T-helper 17 cell (primary cell): ENCODE measurements at places on chromosomes 5 and 9.

DNA sequence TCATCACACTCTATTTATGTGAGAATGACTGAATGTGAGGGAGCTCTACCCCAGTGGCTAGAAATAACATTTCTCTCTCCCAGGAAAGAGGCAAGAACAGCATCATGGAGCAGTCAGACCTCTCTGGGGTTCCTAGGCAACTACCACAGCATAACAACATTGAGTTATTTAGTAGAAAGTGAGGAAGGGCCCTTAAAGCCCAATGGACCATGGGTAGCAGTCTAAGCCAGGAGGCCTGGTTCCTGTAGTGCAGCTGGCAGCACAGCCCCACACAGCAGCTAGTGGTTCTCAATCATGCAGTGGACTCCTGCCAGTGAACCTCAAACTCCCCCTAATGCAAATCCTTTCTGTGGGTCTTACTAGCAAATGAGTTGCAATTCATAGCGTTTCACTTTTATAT is 55.3 kb downstream of the SPEF2 start:
- no peak for DNase-seq

- no peak for DNase-seq
Observed at GRCh38 chr5:5140479-5141338, 579 bp downstream of the ADAMTS16 start.

GRCh38 chr5:119435436-119436132 is 16.7 kb upstream of the HSD17B4 start:
- peak; percentile 44 for DNase-seq

GRCh38 chr9:138009016-138009802 is 131.6 kb downstream of the CACNA1B start:
- no peak for DNase-seq

- no peak for DNase-seq
Observed at GRCh38 chr5:174409070-174409469, 315.3 kb upstream of the MSX2 start.

- no peak for DNase-seq
Observed at GRCh38 chr5:95864944-95865504, 42.5 kb upstream of the GLRX start.

GRCh38 chr5:167912941-167913665 is 378.3 kb upstream of the WWC1 start:
- DNase-seq = no peak

DNA sequence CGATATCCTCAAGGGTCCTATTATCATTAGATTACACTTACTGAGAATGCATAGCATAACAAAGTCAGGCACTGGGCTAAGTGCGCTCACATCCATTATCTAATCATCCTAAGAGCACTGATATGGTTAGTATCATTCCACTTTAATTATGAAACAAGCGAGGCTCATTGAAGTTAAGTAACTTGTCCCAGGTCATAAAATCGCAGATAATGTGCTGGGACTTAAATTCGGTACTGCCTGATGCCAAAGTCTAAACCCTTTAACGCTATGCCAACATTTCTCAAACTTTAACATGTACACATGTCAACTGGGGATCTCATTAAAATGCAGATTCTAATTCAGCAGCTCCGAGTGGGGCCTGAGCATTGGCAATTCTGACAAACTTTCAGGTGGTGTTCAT is 204.7 kb downstream of the PTTG1 start:
- DNase-seq = no peak

DNA sequence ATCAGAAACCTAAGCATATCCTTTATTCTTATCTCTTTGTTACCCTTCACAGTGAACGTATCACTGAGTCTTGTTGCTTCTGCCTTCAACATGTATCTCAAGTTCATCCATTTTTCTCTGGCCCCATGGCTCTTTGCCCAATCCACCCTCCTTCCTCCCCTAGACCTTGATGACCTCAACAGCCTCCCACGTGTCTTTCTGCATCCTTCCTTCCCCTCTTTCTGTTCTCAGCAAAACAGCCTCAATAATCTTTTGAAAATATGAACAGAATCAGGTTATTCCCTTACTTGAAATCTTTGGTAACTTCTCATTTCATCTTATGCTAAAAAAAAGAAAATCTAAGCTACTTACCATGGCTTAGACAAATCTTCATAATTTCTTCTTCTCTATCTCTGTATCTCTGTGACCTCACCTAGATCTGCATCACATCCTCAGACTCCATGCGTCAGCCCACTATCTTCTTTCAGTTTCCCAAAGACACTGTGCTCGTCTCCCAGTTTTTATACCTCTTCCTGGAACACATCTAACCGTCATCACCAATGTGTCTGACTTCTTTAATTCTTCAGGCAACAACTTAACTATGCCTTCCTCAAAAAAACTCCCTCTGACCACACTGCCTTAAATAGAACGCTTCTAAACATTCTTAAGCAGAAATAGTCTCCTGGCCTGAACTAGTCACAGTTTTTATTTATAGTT is 208.0 kb downstream of the PARP8 start:
- no peak for DNase-seq

DNA sequence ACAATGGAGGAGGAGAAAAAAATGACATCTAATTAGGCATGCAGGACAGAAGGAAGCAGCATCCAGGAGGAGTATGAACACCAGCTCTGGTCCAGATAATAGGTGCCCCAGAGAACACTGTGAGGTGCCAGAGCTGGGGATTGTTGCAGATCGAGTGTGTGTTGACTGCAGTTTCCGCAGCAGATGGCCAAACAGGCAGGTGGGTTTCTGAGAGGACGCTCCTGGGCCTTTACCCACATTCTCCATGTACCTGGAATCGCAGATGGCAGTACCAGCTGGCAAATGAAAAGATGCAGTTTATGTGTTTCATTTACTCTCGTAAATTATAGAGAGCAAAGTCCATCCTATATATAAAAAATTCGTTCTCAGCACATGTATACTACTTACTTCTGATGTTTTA is 182.2 kb upstream of the ISL1 start:
- no peak for DNase-seq

DNA sequence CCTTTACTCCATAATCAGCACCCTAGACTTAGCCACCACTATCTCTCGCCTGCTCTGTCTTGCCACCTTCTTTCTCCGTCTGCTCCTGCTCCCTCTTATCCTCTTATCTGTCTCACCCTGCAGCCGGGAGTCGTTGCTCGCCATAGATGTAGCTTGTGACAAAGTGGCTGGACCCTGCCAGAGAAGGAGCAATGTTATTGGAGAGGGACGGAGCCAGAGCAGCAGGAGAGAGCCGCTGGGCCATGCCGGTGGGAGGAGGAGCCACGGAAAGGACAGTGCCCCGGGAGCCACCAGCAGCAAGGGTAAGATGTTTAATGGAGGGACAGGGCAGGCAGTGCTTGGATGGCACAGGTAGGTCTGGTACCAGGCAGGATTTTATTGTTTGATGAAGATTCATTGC is 137.3 kb downstream of the SEC61B start:
- DNase-seq = no peak

- no peak for DNase-seq
Observed at GRCh38 chr9:105515811-105516413, 42.0 kb upstream of the FKTN start.

DNA sequence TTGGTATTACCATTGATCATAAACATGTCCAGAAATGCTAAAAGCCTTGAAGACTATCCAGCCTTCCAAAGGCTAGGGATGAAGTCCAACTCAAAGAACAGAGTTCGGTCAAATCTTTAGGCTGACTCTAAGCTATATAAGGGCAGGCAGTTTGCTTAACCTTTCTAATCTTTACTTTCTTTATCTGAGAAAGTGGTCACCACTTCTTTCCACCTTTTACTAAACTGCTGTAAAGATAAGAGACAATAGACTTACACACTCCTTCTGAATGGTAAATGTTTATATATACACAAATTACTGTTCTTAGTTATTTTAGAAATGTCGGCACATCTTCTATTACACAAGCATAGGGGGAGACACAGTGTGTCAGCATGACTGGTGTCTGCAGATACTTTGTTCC is 100.4 kb downstream of the NREP start:
- no peak for DNase-seq

GRCh38 chr9:119961774-119962424 is 592.7 kb upstream of the BRINP1 start:
- no peak for DNase-seq

GRCh38 chr5:124263680-124264491 is 482.6 kb downstream of the ZNF608 start:
- DNase-seq = no peak

- DNase-seq = no peak
Observed at GRCh38 chr9:4269872-4270271, 30.0 kb downstream of the GLIS3 start.

DNA sequence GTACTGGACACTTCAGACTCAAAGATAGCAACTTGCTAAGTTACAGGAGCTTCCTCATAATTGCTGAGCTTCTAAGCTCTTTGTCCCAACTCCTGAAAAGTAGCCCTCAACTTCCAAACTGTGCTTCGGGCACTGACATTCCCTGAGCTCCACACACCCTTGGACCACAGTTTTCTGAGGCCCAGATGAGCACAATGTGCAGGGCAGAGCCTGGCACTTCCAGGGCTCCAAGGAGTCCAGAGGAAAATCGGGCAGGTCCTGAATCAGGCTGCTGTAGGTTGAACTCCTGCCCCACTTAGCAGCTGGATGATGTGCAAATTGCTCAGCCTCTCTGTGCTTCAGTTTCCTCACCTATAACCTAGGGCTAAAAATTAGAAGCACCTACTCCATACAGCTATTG is 54.6 kb upstream of the KCNIP1 start:
- DNase-seq = no peak

GRCh38 chr9:20872340-20872977 is 159.0 kb downstream of the HACD4 start:
- DNase-seq = no peak

GRCh38 chr5:90071656-90072055 is 337.9 kb downstream of the CETN3 start:
- no peak for DNase-seq

DNA sequence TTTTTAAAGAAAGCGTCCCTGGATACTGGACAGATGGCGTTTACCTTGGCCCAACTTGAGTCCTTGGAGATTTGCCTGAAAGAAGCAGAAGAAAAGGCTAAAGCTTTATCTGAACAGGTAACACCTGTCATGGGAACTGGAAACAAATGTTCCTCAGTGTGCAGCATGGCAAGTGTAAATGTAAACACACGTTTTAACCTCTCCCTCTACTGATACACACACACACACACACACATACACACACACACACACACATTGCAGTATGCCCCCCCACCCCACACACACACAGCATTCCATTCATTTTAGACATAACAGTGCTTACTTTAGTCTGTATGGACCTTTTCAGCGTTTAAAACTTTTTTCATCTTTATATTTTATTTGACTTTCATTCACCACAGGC is 51.1 kb downstream of the CCDC192 start:
- no peak for DNase-seq

- no peak for DNase-seq
Observed at GRCh38 chr5:98721231-98721928, 52.1 kb upstream of the RGMB start.

DNA sequence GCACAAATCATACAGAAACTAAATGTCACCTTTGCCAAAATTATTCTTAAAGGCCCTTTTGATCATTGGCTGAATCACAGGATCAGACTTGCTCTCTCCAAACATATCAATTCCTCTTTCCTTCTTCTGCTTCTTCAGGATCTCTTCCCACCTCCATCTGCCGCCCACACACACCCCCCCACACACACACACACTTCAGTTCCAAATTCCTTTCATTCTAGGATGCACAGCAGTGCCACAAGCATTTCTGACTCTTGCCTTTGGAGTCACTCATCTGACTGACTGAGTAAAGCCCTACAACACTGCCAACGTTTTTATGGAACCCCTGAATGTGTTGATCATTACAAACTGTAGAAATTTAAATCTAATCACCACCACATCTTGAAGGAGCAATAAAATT is 22.9 kb downstream of the DNAH5 start:
- DNase-seq = no peak

- no peak for DNase-seq
Observed at GRCh38 chr5:181024245-181025064, 15.6 kb upstream of the BTNL9 start.

DNA sequence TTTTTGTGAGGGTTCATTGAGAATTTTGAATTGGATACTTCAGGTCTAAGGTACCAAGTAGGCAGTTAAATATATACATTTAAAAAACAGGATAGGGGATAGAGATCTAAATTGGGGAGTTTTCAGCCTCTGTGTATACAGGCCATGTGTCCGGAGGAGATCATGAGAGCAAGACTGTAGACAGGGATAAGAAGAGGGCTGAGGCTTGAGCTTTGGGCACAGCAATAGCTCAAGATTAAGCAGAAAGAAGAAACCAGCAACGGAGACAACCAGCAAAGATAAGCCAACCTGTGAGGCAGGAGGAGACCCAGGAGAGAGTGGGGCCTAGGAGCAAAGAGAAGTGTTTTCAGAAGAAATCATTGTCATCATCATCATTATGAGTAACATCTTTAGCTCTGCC is 258.4 kb downstream of the GRIA1 start:
- DNase-seq = no peak

GRCh38 chr5:154081246-154081645 is 42.5 kb downstream of the MFAP3 start:
- DNase-seq = no peak

DNA sequence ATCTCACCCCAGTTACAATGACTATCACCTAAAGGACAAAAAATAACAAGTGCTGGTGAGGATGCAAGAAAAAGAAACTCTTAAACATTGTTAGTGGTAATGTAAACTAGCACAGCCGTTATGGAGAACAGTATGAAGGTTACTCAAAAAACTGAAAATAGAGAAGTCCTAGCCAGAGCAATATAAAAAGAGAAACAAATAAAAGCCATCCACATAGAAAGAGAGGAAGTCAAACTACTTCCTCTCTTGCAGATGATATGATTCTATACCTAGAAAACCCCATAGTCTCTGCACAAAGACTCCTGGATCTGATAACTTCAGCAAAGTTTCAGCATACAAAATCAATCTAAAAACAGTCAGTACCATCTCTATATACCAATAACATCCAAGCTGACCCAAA is 221.5 kb upstream of the FAM174A start:
- no peak for DNase-seq

GRCh38 chr5:37869216-37869615 is 29.4 kb upstream of the GDNF start:
- DNase-seq = no peak

DNA sequence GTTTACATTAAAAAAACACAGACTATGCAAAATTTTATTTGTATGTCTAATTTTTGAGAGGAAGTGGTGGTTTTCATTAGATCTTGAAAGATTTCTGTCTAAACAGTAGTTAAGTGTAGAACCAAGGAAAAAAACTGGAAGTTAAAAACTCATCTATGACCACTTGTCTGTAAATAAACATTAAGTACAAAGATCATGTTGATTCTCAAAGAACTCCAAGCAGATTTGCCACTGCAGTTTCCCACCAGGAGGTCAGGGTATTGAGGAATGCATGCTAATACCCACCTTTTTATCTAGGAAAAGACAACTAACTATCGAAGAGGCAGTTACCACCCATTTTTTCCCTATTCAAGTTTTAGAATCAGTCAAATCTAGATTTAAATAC is 1.9 kb downstream of the STOM start:
- no peak for DNase-seq
